ENCODE measurements at places on chromosomes 7 and 10.

DNA sequence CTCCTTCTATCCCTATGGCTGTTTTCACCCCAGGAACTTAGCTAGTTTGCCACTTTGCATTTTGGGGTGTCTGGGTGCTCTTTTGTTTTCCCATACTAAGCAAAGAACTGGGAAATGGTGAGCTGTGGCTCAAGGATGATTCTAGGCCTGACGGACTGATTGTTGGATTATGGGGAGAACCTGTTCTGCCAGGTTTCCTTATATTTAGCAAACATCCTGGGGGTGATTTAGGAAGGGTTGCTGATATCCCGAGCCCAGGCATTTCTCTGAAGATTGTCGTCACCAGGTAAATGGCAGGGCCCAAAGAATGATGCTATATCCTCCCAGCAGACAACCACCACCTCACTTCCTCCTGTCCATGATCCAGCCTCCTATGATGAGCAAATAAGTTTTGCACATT is 72.1 kb upstream of the GRB10 start:
- DNase-seq = no peak

DNA sequence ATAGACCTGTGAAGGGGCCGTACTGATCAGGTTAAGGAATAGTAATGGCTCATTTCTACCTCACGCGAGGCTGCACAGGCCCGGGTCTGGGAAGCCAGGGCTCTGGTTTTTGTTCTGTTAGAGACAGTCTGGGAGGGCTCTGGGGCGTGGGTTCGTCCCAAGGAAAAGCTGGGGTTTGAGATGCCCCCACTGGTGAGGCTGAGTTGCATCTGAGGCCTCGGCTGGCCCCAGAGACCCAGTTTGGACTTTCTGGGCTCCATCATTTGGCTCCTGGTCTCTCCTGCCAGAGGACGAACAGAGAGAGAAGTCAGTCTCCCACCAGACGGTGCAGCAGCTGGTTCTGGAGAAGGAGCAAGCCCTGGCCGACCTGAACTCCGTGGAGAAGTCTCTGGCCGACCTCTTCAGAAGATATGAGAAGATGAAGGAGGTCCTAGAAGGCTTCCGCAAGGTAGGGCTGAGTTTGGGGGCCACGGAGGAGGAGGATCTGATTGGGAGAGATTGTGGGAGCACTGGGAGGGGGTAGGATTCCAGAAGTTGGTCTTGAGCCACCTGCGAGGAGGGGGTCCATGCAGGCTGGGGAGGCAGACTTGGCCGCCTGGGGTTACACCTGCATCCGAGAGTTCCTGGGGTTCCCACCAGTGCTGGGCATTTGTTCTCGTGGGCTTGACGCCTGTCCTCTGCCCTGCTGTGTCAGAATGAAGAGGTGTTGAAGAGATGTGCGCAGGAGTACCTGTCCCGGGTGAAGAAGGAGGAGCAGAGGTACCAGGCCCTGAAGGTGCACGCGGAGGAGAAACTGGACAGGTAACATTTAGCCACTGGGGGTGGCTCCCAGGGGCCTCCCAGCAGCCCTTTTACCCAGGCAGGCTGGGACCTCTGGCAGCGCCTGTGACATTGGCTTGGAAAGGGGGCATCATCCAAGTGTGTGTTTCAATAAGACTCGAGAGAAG is 22.5 kb upstream of the BTBD16 start:
- no peak for DNase-seq

- no peak for DNase-seq
Observed at GRCh38 chr7:67595431-67596180, 599.0 kb downstream of the TYW1 start.

DNA sequence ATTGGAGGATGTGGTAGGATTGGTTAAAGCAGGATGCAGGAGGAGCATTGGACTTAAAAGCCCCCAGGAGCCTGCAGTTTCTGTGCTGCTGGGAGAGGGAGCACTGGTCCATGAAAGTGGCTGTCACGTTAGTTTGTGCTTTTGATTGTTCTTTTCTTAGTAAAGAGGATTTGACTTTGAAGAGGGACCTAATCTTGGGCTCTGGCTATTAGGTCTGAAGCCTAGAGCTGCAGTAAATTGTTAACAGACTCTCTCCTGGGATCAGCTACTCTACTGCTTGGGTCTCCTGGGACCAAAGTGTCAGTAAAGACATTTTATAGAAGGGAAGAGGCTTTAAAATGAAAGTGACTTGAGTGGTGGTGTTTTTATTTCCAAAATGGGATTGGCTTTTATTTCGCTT is 3.7 kb downstream of the ZFYVE27 start:
- DNase-seq = no peak

GRCh38 chr10:48245977-48246376 is 28.5 kb downstream of the FRMPD2 start:
- DNase-seq = no peak

- DNase-seq = peak; percentile 3
Observed at GRCh38 chr7:115230882-115231571, 309.1 kb downstream of the MDFIC start.

- DNase-seq = no peak
Observed at GRCh38 chr7:141483044-141483443, 68.2 kb upstream of the AGK start.

GRCh38 chr10:112005044-112005443 is 178.5 kb downstream of the GPAM start:
- no peak for DNase-seq

Data from pons (tissue), 1 donor.